GM04503 (cell line): ENCODE measurements at places on chromosomes 4 and X.

DNA sequence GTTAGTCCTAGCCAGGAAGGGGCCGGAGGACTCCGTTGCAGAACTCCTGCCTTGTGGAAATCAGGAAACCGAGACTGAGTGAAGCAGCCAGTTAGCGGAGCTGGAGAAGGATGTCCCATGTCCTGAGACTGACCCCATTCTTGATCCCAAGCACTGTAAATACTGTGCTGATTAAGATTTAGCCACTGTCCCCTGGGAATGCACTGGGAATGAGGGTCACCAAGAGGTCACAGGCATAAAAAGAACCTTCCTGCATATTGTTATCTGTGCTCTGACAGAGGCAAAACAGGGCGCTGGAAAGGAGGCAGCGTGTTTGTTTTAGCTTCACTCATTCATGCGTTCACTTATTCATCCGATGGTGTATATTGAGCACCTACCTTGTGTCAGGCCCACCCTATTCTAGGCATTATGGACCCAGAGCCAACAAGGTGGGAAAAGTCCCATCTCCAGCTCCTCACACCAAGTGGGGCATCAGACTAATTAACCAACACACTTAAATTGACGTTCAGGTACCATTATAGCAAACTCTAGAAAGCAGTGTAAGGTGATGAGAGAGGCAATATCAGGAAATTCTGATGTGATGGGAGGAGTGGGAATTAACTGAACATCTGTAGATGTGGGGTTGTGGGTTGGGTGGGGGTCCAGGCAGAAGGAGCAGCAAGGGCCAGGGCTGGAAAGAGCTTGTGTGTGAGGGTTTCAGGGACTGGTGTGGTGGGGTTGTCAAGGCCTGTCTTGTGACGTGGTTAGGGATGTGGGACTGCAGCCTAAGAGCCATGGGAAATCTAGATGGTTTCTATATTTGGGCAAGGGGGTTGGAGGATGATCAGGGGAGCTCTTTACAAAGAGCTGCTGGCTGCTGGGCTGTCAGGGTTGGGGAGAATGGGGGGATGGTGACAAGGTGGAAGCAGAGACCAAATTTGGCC is 10.6 kb upstream of the SLC2A9 start:
- no peak for DNase-seq

GRCh38 chr4:40564004-40564403 is 65.7 kb downstream of the RBM47 start:
- DNase-seq = no peak

- no peak for DNase-seq
Measured at GRCh38 chr4:27022963-27023362, 162.3 kb downstream of the STIM2 start.

- no peak for DNase-seq
Measured at GRCh38 chr4:6502147-6502546, 29.7 kb upstream of the PPP2R2C start.

GRCh38 chrX:68840256-68840655 is 11.4 kb downstream of the EFNB1 start:
- DNase-seq = no peak

GRCh38 chr4:3411676-3412075 is 30.1 kb upstream of the HGFAC start:
- DNase-seq = no peak

DNA sequence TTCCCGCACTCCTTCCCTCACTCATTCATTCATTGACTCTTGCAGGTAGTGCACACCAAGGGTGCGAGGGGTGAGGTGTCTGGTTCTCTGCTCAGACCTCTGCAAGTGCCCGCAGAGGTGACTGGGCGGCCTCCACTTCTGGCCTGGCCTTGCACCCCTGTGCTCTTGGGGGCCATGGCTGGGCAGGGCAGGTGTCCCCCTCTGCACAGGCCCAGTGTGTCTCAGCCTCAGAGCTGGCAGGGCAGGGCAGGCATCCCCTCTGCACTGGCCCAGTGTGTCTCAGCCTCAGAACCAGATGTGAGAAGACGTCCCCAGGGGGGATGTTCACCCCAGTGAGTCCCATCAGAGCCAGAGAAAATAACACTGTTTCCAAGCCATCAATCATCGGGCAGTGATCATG is 16.8 kb downstream of the CPZ start:
- DNase-seq = no peak

DNA sequence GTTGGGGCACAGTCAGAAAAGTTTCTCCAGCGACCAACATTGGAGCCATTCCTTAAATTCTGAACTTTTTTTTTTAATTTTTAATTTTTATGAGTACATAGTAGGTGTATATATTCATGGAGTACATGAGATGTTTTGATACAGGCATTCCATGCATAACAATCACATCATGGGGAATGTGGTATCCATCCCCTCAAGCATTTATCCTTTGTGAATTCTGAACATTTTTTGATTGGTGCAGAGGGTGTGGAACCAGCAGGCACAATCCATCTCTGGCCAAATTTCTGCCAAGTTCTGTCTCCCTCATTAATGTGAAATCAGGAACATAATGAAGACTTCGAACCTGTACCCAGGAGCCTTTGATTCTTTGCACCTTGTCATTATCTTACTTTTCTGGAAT is 267.0 kb downstream of the FRMPD4 start:
- no peak for DNase-seq

- DNase-seq = no peak
Measured at GRCh38 chrX:131845201-131845600, 177.9 kb upstream of the STK26 start.

DNA sequence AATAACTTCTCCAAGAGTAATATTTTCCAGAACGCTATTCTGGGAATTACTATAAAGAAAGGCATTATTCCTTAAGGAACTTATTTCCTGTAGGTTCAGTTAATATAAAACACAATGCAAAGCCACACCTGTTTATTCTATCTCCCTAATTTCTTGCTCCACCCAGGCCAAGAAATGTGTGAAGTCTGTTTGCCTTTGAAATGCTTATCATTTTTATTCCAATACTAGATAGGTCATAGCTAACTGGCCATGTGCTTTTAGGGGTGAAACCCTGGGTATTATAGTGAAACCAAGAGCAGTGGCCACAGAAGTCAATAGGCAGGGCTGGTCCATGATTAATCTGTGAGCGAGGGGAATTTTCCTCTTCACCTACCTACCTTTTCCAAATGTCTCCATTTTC is 14.8 kb downstream of the CXCL3 start:
- no peak for DNase-seq

- no peak for DNase-seq
Measured at GRCh38 chr4:155759372-155760252, 791 bp downstream of the GUCY1B1 start.

DNA sequence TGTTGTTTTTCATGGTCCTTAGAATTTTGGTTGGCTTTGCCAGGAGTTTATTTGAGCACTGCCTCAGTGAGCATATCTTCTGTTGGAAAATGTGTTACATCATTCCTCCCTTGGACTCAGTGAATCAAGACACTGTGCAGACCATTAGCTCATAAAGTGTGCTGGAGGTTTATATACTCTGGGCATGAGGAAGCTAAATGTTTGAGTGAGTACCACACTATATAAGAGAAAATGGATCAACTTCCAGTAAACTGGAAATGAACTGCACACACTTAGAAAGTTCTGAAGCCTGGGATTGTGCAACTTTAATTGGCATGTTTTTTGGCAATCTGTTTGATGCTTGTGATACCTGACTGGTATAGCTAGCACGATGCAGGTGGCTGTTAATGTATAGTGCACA is 75.9 kb downstream of the LIMCH1 start:
- no peak for DNase-seq

DNA sequence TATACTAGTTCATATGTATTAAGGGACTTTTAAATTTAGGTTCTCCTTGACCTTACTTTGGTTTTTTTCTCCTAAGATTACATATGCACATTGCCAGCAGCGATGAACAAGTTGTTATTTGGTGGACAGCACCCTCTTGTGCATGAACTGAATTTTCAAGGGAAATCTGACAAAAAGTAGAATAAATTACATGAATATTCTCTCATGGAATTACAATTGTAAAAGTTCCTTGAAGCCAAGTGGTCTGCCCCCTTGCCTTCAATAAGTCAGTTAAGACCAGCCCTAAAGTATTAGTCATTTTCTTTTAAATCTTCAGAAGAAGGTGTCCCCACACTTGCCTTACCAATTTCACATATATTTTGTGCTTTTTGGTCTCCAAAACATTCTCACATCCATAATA is 30.7 kb upstream of the SMARCA5 start:
- peak; percentile 10 for DNase-seq

GRCh38 chr4:46924789-46925529 is 15.9 kb upstream of the COX7B2 start:
- DNase-seq = no peak

GRCh38 chr4:11698846-11699590 is 270.3 kb upstream of the HS3ST1 start:
- DNase-seq = no peak

- no peak for DNase-seq
Measured at GRCh38 chr4:48064349-48064748, 47.8 kb downstream of the NIPAL1 start.

DNA sequence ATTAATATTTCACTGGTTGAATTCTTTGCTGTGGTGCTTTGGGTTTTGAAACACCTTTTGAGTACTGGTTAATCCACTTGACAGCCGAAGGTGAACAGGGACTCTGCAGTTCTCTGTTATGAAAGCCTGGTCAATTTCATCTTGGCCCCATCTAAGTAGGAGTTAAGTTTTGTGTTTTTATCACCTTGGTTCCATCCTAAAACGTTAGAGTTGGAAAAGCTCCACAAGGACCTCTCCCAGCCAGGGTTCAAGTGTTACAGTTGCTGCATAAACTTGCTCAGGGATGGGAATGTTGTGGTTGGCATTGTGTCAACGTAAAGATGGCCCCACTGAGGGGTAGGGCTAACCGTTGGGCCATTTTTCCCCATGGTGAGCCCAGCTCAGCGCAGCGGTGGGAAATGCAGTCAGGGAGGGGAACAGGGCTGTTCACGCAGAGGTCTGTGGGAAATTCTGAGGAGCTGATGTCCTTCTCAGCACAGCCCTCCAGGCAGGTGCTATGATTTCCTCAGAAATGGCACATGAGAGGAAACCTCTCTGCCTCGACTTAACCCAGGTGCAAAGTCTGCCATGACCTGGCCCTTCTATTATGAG is 188.7 kb downstream of the STIM2 start:
- DNase-seq = no peak

DNA sequence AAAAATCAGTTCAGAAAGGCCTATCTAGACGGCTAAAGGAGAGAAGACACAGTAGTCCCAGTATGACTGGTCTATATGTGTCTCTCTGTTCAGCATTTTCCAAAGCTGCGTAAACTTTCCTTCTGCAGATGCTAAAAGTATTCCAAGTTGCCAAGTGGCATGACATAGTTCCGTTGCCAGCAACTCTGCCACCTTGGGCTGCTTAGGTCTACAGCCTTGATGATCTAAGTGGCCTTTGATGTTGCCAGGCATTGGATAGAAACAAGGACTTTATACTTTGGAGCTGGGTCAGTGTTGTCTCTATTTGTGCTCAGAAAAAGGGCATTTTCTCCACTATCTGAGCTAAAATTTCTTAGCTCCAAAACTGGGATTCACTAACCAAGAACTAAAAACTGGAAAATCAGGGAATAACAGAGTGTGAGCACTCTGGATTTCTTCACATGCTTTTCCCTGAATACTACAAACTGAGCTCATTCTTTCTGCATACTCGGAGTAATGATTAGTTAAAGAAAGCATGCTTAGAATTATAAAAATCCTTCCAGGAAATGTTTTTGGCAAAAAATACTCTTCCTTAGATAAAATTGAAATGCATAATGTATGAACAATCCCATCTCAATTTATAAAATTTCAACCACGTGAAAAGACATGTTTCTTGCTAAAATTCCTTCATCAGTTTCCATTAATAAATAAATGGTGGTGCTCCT is 191.4 kb downstream of the ADAMTS3 start:
- peak; percentile 57 for DNase-seq

DNA sequence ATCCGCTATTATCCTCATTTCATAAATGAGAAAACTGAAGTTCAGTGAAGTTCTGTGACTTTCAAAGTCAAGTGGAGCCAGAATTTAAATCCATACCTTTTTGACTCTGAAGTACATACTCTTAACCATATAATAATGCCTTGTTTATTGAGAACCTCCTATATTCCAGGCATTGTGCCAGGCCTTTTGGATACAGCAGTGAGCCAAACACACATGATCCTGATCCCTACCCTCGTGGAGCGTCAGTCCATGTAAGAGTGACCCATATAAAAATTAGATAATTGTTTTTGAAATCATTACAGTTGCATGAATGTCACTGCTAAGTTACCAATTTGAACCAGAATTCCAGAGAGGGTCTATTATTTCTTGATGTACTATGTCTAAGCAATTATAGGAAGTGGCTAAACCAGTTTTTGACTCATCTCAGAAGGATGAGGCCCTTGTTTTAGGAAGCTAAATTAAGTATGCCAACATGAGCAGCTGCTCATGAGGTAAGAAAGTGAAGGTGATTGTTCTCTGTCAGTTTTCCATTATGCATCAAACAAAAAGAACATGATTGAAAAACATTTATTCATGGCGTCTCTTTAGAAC is 289.5 kb downstream of the GLUD2 start:
- DNase-seq = no peak

DNA sequence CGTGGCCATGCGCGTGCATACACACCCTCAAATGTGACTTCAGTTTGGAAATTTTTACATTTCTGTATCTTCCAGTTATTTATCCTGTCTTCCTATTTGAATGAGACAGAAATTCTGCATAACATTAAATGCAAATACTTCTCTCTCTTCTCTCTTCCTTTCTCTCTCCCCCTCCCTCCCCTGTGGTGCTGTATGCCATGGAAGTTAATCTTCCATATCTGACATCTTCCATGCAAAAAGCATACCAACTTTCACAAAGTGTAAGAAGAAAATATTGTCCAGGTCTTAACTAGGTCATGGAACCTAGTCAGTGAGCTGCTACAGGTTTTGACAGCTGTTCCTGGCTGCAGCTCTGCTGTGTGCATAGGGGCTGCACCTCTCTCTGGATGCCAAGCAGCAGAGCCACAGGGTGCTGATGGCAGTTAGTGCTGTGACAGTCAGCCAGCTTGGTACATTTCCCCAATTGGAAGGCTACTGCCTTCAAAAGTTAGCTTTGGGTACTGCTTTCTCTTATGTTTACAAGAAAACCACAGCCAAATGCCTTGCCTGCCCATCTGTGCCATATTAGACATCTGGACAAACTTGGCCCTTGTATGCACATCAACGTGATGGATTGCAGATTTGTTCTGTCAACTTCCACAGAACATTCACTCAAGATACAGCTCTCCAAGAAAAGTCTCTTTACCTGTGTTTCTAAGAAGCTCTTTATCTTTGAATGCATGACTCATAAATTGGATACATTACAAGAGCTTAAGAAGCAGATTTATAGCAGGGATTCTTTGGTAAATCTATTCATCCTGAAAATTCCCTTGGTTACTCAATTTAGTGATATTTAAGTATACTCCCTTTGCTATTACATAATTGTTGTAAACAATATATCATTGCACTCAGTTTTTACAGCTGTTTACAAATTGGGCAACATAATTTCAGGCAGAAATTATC is 623.8 kb downstream of the EPHA5 start:
- DNase-seq = no peak
